Heart left ventricle (tissue), 16 donors: ENCODE measurements at places on chromosomes 2 and 18.

DNA sequence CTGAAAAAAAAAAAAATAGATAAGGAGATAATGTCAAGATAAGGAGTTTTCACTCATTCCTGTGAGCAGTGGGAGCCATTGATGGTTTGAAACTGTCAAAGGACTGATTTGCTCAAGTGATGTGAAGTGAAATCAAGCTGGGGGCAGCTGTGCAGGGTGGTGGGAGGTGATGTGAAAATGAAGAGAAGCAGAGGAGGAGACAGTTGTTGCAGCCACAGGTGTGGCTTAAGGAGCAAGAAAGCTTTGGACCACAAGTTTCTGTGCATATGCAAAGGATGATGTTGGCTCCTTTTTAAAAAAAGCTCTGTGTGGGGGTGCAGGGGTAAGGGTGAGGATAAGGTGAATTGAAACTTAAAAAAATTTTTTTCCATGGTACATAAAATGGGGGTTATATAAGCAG lies 8.3 kb downstream of the EFR3B start:
- no peak for DNase-seq

DNA sequence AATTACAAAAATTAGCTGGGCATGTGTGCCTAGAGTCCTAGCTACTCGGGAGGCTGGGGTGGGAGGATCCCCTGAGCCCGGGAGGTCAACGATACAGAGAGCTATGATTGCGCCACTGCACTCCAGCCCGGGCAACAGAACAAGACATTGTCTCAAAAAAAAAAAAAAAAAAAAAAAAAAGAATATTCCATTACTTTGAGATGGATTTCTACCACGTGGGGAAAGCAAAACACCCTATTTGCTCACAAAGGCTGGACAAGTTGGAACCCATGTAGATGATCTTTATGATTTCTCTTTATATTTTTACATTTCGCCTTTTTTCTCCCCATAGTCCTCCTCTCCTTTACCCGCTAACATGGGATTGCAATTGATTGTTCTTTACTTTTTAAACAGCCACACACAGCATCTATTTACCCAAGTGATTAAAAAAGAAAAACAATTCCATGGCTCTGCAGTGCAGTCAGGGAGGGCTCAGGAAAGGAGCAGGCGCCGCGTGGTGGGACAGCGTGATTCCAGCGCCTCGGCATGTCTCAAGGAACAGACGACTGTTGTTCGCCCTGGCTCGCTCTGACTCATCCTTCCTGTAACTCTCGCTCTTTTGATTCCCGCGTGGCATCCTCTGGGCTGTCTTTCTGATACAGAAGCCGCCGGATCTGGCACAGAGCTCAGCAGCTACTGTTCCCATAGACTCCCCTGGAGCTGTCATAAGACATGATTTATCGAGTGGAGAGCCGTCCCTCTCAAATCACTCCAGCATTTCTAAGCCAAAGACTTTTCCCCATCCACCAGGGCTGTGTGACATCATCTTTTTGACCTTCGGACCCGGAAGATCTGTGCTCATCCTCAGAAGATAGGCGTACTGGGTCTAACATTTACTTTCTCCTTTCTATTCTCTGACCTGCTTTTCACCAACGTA lies 230.4 kb upstream of the AGAP1 start:
- DNase-seq: peak; percentile 88

DNA sequence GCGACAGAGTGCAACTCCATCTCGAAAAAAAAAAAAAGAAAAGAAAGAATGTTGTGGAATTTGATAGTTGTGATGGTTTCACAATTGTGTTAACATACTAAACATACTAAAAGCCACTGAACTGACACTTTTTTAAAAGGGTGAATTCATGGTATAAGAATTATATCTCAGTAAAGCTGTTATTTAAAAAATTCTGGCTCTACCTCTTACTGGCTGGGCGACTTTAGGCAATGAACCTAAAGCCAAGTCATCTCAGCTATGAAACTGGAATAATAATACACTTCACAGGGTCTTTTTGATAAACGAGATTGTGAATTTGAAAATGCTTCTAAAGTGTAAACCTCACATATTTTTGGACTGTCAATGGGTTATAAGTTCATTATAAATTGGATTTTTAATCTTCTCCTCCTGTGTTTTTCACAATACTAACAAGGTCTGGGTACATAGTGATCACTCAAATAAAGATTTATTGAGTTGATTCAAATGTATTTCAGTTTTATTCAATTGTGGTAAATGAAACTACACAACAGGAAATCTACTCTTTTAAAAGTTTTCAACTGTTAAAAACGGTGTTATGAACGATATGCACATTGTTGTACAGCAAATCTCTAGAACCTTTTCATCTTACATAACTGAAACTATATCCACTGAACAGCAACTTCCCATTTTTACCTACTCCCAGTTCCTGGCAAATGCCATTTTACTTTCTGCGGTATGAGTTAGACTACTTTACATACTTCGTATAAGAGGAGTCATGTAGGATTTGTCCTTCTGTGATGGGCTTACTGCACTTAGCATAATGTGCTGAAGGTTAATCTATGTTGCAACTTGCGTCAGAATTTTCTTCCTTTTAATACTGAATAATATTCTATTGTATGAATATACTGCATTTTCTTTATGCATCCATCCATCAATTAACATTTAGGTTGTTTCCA lies 43.0 kb upstream of the GTF2A1L start:
- DNase-seq: no peak

DNA sequence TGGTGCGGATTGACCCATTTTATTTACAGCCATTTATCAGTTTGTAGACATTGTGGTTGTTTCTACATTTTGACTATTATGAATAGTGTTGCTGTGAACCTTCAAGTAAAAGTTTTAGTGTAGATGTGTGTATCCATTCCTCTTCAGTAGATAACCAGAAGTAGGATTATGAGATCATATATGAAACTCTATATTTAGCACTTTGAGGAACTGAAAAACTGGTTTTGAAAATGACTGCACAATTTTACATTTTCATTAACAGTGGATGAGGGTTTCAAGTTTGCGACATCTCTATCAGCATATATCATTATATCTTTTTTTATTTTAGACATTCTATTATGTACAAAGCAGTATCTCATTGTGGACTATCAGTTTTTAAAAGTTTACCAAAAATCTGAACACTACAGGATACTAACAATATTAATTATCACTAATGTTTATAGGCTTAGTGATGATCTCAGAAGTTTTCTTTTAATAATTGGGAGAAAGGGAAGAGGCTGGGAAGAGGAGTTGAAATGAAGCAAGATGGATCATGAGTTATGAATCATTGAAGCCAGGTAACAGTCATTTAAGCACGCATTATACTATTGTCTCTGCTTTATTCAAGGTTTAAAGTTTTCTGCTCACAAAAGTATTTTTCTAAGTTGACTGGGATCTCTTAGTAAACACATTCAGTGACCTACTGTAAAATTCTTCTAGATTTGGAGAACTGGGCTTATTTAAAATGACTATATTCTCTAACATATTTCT lies 329.0 kb upstream of the LRATD1 start:
- DNase-seq: no peak

GRCh38 chr2:152565884-152566727 lies 151.2 kb downstream of the PRPF40A start:
- no peak for DNase-seq

DNA sequence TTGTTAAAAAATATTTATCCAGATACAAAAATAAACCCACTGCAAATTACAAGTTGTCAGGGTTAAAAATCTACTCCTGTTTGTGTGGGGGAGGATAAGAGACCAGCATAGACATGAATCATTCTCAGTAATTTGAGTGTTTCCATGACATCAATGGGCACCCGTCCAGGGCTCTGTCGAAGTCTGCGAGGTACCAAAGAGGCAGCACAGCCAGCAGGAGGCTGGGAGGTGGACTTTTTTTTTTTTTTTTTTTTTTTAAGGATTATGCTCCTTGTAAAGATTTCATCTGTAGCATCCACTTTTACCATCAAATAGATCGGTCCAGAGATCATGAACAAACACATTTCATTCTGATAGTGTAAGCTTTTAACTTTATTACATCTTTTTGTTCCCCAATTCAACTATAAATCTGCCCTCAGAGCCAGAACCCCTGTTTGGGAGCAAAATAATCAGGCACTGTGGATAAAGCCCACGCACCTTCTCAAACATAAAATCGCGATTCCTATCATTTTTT lies 182.0 kb downstream of the TCF4 start:
- DNase-seq: peak; percentile 91

- DNase-seq: peak; percentile 16
Observed at GRCh38 chr2:11677136-11678055, 7.4 kb upstream of the NTSR2 start.

- no peak for DNase-seq
Observed at GRCh38 chr2:193808877-193809276, 1614.1 kb upstream of the TMEFF2 start.

DNA sequence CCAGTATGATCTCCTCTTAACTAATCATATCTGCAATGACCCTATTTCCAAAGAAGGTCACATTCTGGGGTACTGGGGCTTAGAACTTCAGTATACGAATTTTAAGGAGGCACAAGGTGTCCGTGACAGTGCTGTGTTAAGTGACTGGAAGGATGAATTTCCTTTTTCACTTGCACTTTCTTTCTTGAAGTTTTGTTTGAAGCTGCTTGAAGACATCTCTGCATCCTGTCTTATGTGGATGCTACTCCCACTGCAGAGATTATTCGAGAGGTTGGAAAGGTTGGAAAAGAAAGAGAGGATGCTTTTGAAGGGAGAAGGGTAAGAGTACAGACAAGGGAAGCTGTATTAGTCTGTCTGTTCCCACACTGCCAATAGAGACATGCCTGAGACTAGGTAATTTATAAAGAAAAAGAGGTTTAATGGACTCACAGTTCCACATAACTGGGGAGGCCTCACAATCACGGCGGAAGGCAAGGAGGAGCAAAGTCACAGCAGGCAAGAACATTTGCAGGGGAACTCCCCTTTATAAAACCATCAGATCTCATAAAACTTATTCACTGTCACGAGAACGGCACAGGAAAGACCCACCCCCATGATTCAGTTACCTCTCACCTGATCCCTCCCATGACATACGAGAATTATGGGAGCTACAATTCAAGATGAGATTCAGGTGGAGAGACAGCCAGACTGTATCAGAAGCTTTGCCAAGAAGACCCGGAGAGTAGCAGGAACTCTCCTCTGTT lies 3.6 kb upstream of the RNF144A start:
- DNase-seq: no peak

GRCh38 chr2:5846881-5847280 lies 154.7 kb downstream of the SOX11 start:
- DNase-seq: no peak

DNA sequence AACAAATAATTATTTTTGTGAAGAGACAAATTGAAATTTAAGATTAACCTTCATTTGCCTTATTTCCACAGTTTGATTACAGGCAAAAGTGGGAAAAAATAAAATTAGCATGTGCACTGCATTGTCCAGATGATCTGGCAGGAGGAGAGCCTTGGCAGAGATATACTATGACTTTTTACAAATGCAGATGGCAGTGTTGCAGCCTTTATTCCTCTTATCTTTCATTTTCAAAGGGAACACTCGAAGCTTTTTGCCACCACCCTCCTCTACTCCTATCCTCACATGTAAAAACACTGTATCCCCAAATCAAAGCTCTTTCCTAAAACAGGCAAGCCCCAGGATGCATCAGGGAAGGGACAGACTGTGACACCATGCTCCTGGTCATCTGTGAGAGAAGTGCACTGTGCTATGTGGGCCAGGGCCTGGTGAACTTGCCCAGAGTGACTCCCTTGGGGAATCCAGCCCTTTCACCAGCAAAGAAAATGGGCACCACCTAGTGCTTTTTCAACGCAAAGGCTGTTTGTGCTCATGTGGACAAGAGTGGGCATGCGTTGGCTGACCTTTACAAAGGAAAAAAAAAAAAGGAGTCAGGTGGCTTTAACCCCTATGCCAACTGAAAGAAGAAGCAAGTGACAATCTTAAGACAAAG lies 74.7 kb upstream of the ETAA1 start:
- DNase-seq: no peak

DNA sequence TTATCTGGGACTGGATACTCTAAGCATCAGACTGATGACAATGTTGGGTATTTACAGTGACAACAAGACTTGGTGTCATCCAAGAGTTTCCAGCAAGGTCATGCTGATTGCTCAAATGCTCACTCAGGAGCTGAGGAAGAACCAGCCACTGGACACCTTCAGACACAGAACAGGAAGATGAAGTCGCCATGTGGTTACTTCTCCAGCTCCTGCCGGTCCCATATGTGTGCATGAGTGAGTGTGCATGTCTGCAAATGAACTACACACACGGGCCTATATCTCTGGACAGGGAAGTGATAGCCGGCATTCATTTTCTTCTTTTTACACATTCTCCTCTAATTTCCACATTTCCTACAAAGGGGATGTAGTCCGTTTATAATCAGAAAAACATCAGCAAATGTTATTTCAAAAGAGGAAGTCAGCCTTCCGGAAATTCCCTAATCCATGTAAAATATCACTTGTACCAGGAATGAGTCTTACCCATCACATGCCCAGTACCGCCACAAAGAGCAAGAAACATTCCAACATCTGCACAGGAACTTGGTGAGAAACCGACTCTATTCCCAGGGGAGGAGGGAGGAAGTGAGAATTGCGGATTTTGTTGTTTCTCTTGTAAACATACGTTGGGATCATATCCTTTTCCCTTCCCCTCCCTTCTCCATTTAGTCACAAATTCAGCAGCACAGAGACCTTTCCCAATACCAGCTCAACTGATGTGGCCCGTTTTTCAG lies 10.8 kb downstream of the RFX8 start:
- DNase-seq: no peak

DNA sequence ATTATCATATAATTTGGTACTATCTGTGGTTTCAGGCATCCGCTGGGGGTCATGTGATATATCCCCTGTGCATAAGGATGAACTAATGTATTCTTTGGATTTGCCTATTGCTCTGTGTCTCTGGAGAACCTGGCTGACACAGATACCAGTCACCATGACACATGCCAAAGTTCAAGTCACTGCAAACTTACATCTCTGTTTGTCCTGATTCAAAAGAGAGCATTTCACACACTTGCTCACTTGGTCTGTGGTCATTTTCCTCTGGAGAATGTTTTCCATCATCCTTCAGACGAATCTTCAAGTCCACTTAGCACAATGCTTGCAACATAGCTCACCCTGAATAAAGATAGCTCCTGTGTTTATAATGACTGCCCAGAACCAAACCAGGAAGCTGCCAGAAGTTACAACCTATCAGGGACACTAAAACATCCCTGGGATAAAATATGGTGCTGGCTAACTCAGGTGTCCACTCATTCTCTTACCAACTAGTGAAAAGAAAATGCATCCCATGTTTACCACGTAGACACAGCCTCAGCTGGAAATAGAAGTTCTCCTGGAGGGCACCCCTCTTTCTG lies 18.1 kb downstream of the SULT1C3 start:
- no peak for DNase-seq

GRCh38 chr18:63314062-63314790 lies 5.3 kb downstream of the BCL2 start:
- no peak for DNase-seq

DNA sequence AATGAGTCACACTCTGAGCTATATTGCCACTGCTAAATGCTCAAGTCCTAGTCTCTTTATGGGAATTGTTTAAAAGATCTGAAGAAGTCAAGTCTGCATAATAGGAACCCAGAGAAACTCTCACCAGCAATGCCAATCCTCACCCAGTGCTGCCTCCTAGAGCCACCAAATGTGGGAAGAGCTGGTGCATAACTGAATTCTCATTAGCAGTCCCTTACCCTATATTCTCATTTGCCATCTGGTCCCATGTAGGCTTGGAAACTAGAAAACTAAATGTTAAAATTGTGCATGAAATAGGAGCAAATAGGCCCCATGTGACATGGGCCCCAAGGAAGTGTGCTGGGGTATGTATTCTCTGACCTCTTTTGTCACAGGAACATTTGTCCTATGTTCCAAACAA lies 224.4 kb upstream of the SMAD2 start:
- no peak for DNase-seq
